Diencephalon (tissue), 1 donor: ENCODE measurements at places on chromosomes 12 and 14. TPM values are rescaled to one million over a fixed set of nuclear protein-coding genes. Genes with fewer than 3 reads are reported as not detected.

KRT85 gene
- not detected for total RNA-seq

DBX2 gene
- 6.9 TPM for total RNA-seq

P2RX7 gene
- 5.1 TPM for total RNA-seq

ITGA7 gene
- 14.5 TPM for total RNA-seq

CRIP1 gene
- total RNA-seq: 2.3 TPM

CD163L1 gene
- total RNA-seq: 4.4 TPM

KCNA1 gene
- 6.7 TPM for total RNA-seq

MUCL1 gene
- not detected for total RNA-seq
